Ovary (tissue), 10 donors: ENCODE measurements at places on chromosomes 13 and 19. TPM values are rescaled to one million over a fixed set of nuclear protein-coding genes. Genes with fewer than 3 reads are reported as not detected.

GRCh38 chr13:104936304-104936703, 1599.2 kb downstream of the EFNB2 start:
- H3K4me1 ChIP-seq: no peaks in the 10 kb centered on the region
- H3K36me3 ChIP-seq: no peaks in the 10 kb centered on the region
- no peaks in the 10 kb centered on the region for H3K27me3 ChIP-seq
- no peak overlapping the region for H3K4me3 ChIP-seq
- H3K27ac ChIP-seq: no peak overlapping the region

DNA sequence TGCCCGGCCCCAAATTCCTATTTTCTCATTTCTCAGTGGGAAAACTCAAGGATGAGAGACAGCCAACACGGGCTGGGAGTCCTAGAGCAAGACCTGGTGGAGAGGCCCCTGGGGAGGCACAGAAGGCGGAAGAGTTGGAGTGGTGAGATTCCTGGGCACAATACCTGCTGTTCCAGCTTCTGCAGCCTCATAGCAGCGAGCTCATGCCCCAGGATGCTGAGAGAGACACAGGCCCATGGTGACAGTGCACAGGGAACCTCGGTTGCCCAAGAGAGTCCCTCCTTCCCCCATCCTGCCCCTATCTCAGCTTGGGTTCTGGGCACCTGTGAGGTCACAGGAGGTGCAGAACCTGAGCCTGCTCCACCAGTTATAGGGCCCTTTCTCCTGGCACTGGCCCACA, 1.4 kb downstream of the TULP2 start:
- H3K27me3 ChIP-seq: no peaks in the 10 kb centered on the region
- no peaks in the 10 kb centered on the region for H3K36me3 ChIP-seq
- peak overlapping the region; percentile 75 for H3K27ac ChIP-seq
- peaks cover 1% of the 10 kb centered on the region for H3K4me1 ChIP-seq
- no peak for DNase-seq
- no peak overlapping the region for H3K4me3 ChIP-seq

GRCh38 chr13:59531571-59532091, 632.1 kb downstream of the DIAPH3 start:
- no peaks in the 10 kb centered on the region for H3K27me3 ChIP-seq
- H3K36me3 ChIP-seq: no peaks in the 10 kb centered on the region
- no peaks in the 10 kb centered on the region for H3K4me1 ChIP-seq
- no peak overlapping the region for H3K4me3 ChIP-seq
- DNase-seq: peak; percentile 17

DNA sequence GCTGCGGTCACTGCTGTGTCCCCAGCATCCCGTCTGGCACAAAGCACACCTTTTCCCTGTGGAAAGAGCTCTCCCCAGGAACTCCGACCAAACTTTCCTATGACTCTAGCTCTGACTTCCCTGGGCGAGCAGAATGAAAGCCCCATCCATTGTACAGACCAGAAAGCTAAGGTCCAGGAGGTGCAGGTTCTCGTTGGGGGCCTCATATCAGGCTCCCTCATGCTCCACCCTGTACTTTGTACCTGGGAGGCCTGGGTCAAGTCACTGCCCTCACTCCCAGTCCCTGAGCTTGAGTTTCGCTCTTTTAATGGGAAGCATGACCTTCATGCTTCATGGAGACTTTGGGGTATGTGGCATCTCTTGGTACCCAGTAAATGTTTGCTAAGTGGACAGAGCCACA, 18.4 kb downstream of the CYTH2 start:
- H3K27ac ChIP-seq: no peak overlapping the region
- no peaks in the 10 kb centered on the region for H3K27me3 ChIP-seq
- peaks cover 5% of the 10 kb centered on the region for H3K4me1 ChIP-seq
- H3K4me3 ChIP-seq: no peak overlapping the region
- no peak for DNase-seq
- H3K36me3 ChIP-seq: no peaks in the 10 kb centered on the region

DNA sequence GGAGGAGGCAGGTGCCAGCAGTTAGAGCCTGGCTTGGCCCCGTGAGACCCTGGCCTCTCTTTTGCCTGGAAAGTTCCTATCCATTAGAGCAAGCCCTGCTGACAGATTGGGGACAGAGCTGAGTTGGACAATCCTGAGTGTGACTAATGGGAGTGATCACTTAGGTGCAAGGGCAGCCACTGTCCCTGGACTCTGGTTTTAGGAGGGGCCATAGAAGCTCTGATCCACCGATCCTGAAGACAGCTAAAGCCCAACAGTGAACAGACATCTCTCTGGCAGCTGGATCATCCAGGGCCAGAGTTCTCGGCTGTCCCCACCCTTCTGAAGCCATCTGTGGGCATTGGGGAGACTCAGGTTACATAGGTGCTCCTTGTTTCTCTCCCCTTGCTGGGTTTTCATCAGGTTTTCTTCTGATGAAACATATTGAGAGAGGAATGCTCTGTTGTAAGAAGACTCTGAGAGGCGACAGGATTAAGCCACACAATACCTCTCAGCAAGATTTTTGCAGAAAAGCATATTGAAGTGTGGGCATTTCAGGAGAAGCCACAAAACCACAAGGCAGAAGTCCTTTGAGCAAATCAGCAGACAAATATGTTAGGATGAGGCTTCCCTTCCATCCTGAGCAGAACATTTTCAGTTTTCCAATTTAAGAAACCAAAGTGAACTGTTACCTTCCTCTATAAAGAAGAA, 288.0 kb upstream of the MAB21L1 start:
- H3K36me3 ChIP-seq: no peaks in the 10 kb centered on the region
- no peak overlapping the region for H3K27ac ChIP-seq
- DNase-seq: no peak
- H3K27me3 ChIP-seq: no peaks in the 10 kb centered on the region

DNA sequence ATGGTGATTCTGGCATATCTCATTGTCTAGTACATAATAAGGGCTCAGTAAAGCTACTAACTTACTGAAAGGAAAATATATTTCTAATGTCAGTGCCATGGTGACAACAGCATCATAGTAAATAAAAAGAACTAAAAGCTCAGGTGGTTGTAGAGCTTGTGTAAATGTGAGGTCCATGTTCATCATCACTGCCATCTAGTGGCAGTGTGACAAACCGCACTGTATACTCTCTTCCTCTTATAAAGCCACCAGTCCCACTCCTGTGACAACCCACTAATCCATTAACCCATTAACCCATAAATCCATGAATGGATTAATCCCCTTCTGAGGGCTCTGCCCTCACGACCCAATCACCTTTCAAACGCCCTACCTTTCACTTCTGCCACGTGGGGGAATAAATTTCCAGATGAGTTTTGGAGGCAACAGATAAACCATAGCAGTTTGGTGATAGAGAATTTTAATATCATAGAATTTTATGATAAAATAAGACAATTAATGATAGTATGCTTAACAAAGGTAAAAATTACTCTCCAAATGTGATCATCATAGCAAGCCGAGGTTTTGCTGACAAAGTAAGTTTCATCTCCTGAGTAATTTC, 160.4 kb upstream of the SGCG start:
- no peak overlapping the region for H3K4me3 ChIP-seq
- H3K27me3 ChIP-seq: no peaks in the 10 kb centered on the region
- H3K36me3 ChIP-seq: no peaks in the 10 kb centered on the region

DNA sequence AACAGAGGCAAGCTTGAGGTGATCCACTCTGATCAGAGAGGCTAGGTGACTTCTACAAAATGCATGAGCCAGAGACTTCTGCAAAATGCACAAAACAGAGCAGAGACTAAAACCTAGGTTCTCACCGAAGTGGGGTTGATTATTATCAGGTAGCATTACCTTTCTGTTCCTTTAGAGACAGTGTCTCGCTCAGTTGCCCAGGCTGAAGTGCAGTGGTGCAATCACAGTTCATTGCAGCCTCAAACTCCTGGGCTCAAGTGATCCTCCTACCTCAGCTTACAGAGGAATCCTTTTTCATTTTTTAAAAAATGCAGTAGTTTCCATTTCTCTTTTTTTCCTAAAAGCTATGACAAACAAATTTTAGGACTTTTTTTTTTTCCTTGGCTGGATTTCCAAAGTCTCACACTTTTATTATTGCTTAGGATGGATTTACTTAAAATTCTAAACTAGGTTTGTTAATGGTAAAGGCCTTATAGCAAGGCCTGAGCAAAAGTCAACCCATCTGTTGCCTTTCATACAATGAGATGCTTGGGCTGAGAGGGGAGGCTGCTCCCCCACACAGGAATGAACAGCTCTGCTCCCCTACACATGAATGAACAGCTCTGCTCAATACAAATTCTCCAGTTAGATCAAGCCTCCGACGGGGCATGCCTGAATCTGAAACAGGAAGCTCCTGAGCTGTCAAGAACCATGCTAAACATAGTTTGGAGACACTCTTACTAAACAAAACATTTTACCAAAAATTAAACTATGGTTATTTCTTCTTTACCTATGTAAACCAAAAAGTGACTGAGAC, 18.8 kb upstream of the TNFRSF19 start:
- H3K27ac ChIP-seq: no peak overlapping the region
- DNase-seq: no peak
- no peaks in the 10 kb centered on the region for H3K4me1 ChIP-seq
- no peak overlapping the region for H3K4me3 ChIP-seq

Gene LRRC4B
- total RNA-seq: 3.4 TPM

Gene IRF3
- 72.7 TPM for total RNA-seq

Gene ATP4A
- not detected for total RNA-seq
